ENCODE measurements at places on chromosomes 6 and 20. TPM values are rescaled to one million over a fixed set of nuclear protein-coding genes. Genes with fewer than 3 reads are reported as not detected.
A peak's percentile ranks its signal among the peaks of the same experiment; 100 is the strongest.

- no peak for DNase-seq
Measured at GRCh38 chr20:51760905-51761546, 7.2 kb downstream of the ATP9A start.

GRCh38 chr6:170152124-170152926 is 138.6 kb downstream of the DLL1 start:
- peak; percentile 61 for DNase-seq

MCHR2 gene
- not detected for total RNA-seq

DNA sequence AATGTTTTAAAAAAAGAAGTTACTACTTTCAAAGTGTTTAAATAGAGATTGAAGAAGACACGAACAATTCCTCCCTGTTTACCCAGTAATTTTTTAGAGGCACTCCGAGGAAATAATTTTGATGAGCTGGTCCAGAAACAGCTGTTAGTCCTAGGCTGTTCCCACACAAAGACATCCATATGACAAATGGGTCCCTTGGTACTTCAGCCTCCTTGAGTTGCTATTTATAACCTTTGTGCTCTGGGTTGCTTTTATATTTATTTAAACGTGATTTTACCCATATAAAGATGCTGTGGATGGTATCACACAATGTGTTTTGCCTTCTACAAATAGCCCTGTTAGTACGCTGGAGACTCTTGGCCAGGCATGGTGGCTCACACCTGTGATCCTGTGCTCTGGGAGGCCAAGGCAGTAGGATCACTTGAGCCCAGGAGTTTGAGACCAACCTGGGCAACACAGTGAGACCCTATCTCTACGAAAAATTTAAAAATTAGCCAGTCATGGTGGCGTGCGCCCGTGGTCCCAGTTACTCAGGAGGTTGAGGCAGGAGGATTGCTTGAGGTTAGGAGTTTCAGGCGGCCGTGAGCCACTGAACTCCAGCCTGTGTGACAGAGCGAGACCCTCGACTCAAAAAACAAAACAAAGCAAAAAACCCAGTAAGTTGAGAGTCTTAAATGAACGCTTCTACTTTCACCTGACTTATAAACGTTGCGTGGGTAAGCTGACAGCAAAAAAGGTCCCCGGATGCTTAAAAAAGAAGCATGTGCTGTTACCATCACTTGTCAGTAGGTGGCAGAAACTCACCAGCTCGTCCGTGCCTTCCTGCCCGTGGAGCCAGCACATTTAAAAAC is 56.9 kb upstream of the ARMH2 start:
- DNase-seq = peak; percentile 19
